Hematopoietic multipotent progenitor cell (in vitro differentiated cells): ENCODE measurements at places on chromosomes 16 and 17. TPM values are rescaled to one million over a fixed set of nuclear protein-coding genes. Genes with fewer than 3 reads are reported as not detected.

GRAPL gene
- 7.3 TPM for total RNA-seq

DNA sequence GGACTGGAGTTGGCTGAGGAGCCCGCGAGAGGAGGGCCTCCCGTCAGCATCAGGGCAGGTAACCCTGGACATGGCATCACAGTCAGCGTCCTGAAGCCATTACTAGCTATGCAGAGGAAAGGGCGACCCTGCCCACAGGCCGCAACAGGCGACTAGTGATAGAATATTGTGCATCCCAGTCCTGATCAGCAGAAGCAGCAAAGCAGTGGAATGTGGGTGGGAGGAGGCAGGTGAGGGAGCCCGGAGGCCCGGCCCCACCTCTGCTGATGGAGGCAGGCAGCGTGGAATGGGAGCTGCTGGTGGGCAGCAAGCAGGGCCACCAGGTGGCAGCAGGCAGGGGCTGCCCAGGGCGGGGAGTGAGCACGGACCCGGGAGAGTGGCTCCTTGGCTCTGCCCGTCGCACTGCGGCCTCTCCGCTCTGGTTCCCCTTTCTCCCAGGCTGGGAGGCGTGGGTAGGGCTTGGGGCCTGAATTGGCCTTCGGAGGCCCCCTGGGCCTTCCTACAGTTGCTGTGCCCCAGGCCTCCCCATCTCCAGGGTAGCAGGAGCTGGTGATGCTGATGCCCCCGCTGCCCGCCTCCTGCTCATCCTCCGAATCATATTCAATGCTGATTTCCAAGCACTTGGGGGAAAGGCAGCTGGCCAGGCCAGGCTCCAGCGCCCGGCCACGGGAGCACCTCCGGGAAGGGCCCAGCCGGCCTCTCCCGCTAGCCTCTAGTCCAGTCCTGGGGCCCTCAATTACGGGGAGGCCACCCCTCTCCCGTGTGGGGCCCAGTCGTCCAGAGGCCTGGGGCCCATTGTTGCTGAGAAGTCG lies 20.2 kb downstream of the TSPOAP1 start:
- no peak for DNase-seq

DNA sequence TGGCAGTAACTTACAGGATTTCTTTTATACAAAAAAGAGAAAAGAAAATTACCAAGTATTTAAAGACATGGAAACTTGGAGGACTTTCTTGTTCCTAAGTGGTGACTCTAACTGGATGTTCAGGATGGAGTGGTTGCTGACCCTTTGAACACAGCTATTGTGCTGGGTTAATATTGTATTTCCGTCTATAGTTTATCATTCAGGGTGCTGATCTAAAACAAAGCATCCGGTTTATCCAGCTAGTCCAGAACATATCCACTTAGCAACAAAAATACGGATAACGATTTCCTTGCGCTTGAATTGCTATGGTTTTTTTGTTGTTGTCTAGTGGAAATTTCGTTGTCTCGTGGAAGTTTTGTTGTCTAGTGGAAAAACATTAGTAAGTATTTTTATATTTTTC lies 38.2 kb downstream of the SNTB2 start:
- DNase-seq, result no peak

GRCh38 chr17:50107790-50108414 lies 12.8 kb downstream of the PDK2 start:
- no peak for DNase-seq

DNA sequence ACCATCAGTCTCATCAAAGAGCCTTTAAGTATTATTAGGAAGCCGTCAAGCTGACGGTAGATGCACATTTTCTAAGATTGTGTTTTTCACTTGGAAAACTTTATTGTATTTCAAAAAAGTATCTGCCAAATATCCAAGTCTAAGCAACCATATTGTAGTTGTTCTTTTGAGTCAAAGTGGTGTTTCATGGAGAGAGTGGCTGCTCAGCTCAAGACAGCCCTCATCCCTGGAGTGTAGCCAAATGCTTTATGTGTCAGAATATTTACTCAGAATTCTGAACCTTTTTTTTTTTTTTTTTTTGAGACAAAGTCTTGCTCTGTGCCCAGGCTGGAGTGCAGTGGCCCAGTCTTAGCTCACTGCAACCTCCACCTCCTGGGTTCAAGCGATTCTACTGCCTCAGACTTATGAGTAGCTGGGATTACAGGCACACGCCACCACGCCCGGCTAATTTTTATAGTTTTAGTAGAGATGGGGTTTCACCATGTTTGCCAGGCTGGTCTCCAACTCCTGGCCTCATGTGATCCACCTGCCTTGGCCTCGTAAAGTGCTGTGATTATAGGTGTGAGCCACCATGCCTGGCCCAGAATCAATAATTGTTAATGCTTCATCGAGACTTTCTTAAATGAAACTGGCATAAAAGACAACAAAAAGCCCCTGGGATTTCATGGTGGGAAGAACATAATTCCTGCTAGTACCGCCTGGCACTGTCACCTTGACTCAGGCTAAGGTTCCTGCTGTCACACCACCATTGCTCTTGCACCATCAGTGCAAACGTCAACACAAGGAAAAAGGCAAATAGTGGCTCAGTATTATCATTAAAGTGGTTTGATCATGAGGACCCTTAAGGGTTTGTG lies 45.5 kb downstream of the PRKCA start:
- no peak for DNase-seq

DNA sequence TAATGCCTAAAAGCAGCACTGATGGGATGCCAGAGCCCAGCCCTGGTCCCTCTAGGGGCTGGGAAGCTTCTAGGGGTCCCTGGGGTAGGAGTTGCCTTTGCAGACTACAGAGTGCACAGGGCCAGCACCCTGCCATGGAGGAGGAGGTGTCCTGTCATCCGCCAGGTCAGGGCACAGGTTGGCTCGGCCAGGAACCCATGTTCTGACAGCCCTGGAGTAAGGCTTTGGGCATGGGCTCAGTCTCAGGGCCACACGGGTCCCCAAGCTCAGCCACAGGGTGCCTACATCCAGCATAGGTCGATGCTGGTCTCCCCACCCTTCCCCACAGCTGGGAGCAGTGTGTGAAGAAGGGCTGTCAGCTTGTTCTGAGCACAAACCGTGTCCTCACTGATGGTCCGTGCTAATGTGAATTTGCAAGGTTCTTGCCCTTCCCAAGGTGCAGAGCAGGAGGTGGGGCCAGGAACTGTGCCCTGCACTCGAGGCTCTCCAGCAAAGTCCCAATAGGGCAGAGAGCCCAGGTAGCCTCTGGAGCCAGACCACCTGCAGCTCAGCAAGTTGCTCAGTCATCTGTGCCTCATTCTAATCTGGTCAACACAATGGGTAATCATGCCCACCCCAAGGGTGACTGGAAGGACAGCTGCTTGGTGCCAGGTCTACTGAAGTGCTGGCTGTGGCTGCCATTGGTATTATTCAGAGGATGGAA lies 72.8 kb downstream of the AMFR start:
- no peak for DNase-seq

DNA sequence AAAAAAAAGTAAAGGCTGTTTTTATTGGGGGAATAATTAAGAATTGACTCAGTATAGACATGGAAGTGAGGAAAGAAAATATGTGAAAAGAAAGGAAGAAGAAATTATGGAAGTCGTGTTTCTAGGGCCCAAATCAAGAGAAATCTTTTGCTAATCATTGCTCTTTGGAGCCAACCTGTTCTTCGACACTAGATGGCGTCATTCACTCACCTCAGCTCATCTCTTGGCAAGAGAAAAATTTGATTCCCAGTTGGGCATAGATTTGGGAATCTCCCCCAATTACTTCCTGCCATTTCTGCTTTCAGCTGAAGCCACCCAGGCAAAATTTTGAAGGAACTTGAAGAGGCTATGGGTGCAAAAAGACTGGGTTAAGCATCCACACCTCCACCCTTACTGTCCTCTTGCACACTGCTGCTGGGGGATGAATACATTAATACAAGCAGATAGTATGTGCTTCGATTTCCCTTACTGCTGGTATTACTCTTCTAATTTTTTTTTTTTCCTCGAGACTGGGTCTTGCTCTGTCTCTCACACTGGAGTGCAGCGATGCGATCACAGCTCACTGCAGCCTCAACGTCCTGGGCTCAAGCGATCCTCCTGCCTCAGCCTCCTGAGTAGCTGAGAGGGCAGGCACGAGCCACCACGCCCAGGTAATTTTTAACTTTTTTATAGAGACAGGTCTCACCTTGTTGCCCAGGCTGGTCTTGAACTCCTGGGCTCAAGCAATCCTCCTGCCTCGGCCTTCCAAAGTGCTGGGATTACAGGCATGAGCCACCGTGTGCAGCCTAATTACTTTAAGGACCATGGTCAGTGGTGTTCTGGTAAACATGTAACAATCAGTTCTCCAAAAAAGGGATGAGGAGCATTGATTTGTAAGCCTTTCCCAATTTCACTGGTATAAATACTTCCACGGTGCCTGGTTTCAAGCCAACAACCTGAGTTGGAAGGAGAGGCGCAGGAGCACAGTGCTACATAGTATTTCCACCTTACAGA lies 13.5 kb downstream of the PSMD7 start:
- no peak for DNase-seq

GRCh38 chr16:87140211-87141200 lies 176.7 kb downstream of the C16orf95 start:
- no peak for DNase-seq

- DNase-seq, result no peak
Observed at GRCh38 chr17:67433248-67433924, 56.3 kb downstream of the PITPNC1 start.

- DNase-seq, result no peak
Observed at GRCh38 chr17:51319186-51319585, 58.8 kb downstream of the UTP18 start.

GRCh38 chr17:77746393-77746792 lies 212.1 kb upstream of the TNRC6C start:
- no peak for DNase-seq

GRCh38 chr16:14389359-14389758 lies 240.7 kb downstream of the PARN start:
- DNase-seq, result no peak
